ENCODE measurements at places on chromosomes 4 and X.
A peak's percentile ranks its signal among the peaks of the same experiment; 100 is the strongest.

GRCh38 chrX:24333371-24333770 is 19.5 kb upstream of the SUPT20HL2 start:
- peak; percentile 40 for DNase-seq

DNA sequence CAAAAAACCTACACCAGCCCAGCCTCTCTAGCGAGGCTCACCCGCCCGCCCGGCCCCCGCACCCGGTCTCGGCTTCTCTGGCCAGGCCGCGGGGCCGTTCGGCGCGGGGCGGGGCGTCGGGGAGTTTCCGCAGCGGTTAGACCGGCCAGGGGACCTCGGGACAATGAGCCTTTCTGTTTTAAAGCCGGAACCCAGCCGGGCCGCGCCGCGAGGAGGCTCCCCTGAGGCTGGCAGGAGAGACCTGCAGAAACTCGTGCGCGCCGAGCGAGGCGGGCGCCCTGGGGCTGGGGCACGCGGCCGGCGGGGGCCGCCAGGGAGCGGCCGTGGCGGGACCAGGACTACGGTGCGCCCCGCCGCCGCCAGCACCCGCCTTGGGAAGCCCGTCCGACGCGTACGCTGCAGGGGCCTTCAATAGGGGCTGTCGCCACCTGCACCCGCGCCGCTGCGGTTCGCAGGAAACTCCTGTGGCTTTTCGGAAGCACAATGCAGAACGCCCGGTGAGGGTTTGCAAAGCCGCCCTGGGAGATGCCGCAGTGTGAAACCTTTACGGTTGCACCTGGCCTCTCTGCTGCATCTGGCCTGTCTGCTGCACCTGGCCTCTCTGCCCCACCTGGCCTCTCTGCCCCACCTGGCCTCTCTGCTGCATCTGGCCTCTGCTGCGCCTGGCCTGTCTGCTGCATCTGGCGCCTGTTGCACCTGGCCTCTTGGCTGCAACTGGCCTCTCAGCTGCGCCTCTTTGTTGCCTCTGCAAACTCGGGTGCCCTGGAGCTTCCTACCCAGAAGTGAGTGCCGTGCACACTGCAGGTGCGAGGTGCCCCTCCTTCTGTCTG is 63.9 kb downstream of the TRAPPC11 start:
- DNase-seq: peak; percentile 65

GRCh38 chr4:24249972-24250371 is 334.4 kb downstream of the DHX15 start:
- no peak for DNase-seq

DNA sequence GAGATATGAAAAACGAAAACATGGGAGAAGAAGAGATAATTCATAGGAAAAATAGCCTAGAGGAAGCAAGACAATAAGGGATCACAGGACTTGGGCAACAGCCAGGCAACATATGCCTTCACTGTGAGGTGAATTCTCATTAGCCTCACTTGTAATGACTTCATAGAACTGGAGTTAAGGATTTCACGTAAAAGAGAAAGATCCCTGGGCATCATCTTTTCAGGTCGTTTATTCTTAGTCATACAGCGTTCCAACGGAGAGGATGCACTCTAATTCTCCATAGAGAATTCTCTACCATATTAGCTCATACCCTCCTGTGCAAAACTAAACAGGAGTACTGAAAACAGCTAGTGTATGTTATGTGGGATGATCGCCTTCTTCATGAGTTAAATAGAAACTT is 1.4 kb downstream of the PRKG2 start:
- DNase-seq: no peak

GRCh38 chr4:140575489-140575888 is 6.7 kb upstream of the UCP1 start:
- no peak for DNase-seq
